T-helper 22 cell (primary cell): ENCODE measurements at places on chromosomes 11 and 22.

DNA sequence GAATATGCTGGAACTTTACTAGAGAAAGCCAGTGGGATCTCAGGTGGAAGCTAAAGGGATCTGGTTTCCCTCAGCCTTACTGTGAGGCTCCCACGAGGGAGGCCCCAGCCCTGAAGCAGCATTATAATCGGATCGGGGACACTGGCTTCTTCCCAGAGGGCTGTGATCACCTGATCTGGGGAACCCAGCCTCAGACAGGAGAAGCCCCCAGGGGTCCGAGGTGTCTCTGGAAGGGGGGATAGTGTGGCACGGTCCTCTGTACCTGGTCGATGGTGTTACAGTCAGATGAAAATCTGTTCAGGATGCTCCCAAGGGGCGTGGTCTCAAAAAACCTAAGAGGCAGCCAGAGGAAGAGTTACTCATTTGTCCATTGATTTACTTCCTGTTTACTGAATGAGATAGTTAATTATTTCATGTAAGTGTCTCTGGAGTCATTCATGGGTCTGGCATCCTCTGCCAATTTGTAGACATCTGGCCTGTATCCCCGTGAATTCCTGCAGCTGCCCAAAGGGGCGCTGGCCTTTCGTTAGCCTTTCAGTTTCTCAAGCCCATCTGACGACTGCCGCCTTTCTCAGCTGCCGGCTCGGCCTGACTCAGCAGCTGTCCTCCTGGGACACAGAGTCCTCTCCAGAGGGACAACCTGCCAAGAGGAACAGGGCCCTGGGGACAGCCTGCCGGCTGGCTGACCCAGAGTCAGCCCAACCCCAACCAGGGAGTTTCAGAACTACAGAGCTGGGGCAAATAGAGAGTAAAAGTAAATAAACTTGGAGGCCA lies 17.0 kb upstream of the KCNJ11 start:
- no peak for DNase-seq

- no peak for DNase-seq
Measured at GRCh38 chr11:109121173-109121932, 300.6 kb upstream of the C11orf87 start.

DNA sequence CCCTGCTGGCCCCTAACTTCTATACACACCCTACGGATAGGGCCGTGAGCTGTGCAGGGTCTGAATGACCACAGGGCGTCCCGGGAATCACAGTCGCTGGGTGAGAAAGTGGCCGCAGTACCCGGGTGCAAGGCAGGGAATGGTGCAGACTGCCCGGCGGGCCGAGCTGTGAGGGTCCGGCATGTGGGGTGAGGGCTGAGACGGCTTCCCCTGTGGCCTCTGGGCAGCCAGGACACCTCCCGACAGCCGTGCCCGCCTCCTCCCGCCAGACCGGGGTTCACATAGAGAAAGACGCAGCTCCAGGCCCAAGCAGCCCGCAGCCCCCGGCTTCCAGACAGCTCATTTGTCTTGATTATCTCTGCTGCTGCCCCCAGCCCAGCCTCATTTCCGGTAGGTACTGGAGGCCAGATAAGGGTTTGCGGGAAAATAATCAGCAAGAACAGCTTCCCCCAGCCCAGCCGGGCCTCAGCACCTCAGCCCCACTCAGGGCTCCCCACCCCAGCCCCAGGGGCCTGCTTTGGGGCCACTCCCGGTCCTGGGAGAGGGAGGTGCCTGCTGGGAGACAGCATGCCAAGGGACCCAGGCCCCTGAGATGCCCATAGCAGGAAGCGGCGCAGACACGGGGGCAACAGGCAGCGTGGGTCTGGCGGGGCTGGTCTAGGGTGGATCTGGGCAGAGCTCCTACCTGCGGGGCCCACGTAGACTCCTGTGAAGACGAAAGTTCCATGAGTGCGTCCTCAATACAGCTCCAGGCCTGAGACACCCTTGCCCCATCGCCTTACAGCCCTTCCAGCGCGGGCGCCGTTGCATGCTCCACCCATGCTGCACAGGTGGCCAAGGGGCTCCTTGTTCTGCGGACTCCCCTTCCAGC lies 123.1 kb downstream of the BRD1 start:
- no peak for DNase-seq

GRCh38 chr11:105046898-105047579 lies 1.9 kb upstream of the CARD16 start:
- no peak for DNase-seq

- no peak for DNase-seq
Measured at GRCh38 chr11:30917859-30918478, 331.8 kb upstream of the MPPED2 start.

GRCh38 chr11:56906683-56907148 lies 82.0 kb upstream of the OR5AK2 start:
- no peak for DNase-seq

GRCh38 chr22:35873426-35873825 lies 155.2 kb downstream of the RBFOX2 start:
- no peak for DNase-seq
